ENCODE measurements at places on chromosomes 11 and 22. TPM values are rescaled to one million over a fixed set of nuclear protein-coding genes. Genes with fewer than 3 reads are reported as not detected.

DNA sequence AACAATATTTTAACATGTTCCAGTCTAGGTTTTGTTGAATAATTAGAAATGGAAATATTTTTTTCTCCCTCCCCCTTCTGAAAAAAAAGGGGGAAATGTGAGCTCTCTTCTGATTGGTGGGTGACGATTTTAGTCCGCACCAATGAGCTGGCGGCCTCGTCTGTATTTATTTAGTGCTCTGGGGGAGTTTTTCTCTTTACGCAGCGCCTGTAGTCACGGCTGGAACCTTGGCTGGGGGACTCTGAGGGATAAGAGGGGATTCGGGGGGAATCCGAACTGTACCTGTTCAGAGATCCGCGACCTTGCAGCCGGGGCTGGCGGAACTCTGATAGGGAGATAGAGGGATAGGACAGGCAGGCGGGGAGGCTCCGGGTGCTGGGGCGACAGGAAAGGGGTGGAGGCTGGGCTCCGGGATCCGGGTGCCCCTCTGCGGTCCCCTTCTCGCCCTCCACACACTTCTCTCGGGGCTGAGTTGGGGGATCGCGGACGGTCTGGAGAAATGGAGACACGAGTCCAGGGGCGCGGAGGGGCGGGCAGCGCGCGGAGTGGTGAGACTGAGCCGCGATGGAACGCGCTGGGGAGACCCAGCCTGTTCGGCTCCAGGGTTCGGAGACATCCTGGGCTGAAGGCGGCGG, 99.7 kb upstream of the HSD17B12 start:
- H3K4me1 ChIP-seq, result peaks cover 58% of the 10 kb centered on the region
- peak overlapping the region; percentile 45 for H3K4me3 ChIP-seq
- no peaks in the 10 kb centered on the region for H3K36me3 ChIP-seq
- H3K27ac ChIP-seq, result no peak overlapping the region
- H3K27me3 ChIP-seq, result peaks cover 82% of the 10 kb centered on the region

DNA sequence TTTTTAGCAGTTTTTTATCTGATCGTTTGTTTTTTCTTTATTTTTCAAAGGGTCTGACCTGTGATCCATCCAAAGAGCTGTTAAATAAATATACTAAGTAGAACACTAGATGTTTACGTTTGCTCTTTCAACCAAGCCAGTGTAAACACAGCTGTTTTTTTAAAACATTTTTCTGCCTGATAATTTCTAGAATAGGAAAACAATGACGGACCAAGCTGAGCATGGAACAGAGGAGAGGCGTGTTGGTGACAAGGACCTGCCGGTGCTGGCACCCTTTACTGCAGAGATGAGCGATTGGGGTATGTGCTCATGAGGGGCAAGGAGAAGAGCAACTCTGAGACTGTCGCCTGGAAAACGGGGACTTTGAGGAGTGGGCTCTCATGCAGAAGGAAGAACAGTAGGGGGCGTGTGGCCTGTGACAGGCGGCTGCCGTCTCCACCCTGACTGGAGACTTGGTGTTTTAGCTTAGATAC, 28.6 kb upstream of the PANX2 start:
- no peaks in the 10 kb centered on the region for H3K27me3 ChIP-seq
- H3K36me3 ChIP-seq, result no peaks in the 10 kb centered on the region
- H3K27ac ChIP-seq, result no peak overlapping the region
- H3K4me3 ChIP-seq, result no peak overlapping the region

GRCh38 chr11:12045914-12046635, 37.6 kb upstream of the DKK3 start:
- H3K36me3 ChIP-seq, result no peaks in the 10 kb centered on the region
- peaks cover 29% of the 10 kb centered on the region for H3K4me1 ChIP-seq
- DNase-seq, result no peak
- no peak overlapping the region for H3K27ac ChIP-seq

DNA sequence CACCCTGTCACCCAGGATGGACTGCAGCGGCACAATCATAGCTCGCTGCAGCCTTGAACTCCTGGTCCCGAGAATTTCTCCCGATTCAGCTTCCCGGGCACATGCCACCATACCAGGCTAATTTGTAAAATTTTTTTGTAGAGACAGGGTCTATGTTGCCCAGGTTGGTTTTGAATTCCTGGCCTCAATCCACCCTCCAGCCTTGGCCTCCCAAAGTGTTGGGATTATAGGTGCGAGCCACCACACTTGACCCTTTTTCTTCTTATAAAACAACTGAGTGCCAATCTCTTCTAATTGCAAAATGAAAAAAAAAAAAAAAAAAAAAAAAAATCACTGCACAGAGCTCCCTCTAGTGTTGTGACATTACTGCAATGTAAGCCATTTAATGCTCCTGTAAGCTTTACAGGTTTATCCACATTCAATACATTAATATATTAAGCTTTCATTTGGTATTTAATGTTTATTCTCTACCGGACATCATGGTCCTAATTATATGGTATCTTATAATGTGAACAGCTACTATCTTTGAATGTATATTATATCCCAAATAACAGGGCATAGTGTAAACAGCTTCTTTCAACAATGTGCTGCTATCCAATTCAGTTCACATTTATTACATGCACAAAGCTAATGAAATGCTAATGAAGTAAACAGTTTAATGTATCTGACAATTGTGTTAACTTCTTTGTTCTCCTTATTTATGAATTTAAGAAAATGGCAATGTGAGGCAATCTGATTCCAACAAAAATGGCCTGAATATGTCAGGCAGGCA, 44.6 kb downstream of the COPB1 start:
- no peaks in the 10 kb centered on the region for H3K27me3 ChIP-seq
- no peaks in the 10 kb centered on the region for H3K4me1 ChIP-seq
- peak; percentile 19 for DNase-seq
- H3K4me3 ChIP-seq, result no peak overlapping the region
- no peak overlapping the region for H3K27ac ChIP-seq

GRCh38 chr11:93169950-93170561, 27.7 kb downstream of the SLC36A4 start:
- DNase-seq, result no peak
- H3K4me1 ChIP-seq, result no peaks in the 10 kb centered on the region
- H3K36me3 ChIP-seq, result no peaks in the 10 kb centered on the region
- H3K27ac ChIP-seq, result no peak overlapping the region

- no peak overlapping the region for H3K27ac ChIP-seq
- H3K4me3 ChIP-seq, result no peak overlapping the region
- H3K27me3 ChIP-seq, result no peaks in the 10 kb centered on the region
- DNase-seq, result no peak
- peaks cover 9% of the 10 kb centered on the region for H3K36me3 ChIP-seq
These were observed 61.4 kb downstream of the C11orf58 start for GRCh38 chr11:16799890-16800289.

GRCh38 chr11:7924536-7924935, 6.5 kb downstream of the OR10A6 start:
- no peaks in the 10 kb centered on the region for H3K4me1 ChIP-seq
- no peak overlapping the region for H3K4me3 ChIP-seq
- H3K27ac ChIP-seq, result no peak overlapping the region
- no peak for DNase-seq

DNA sequence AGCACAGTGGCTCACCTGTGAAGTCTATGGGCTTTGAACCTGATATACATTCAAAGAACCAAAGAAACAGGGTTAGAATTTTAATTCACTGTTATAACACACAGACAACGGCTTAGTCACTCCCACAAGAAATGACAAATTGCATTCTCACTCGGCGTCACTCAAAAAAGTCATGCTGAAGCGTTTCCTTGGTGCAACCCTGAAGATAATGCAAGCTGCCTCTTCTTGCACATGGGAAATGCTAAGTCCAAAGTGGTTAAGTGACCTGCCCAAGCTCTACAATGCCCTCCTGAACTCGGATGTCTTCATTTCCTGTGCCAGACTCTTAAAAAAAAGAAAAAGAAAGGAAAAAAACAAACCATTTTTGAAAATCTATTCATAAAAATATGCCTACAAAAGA, 10.0 kb downstream of the LGR4 start:
- H3K4me1 ChIP-seq, result peaks cover 10% of the 10 kb centered on the region
- DNase-seq, result no peak
- no peaks in the 10 kb centered on the region for H3K36me3 ChIP-seq
- H3K27ac ChIP-seq, result no peak overlapping the region
- no peaks in the 10 kb centered on the region for H3K27me3 ChIP-seq

DNA sequence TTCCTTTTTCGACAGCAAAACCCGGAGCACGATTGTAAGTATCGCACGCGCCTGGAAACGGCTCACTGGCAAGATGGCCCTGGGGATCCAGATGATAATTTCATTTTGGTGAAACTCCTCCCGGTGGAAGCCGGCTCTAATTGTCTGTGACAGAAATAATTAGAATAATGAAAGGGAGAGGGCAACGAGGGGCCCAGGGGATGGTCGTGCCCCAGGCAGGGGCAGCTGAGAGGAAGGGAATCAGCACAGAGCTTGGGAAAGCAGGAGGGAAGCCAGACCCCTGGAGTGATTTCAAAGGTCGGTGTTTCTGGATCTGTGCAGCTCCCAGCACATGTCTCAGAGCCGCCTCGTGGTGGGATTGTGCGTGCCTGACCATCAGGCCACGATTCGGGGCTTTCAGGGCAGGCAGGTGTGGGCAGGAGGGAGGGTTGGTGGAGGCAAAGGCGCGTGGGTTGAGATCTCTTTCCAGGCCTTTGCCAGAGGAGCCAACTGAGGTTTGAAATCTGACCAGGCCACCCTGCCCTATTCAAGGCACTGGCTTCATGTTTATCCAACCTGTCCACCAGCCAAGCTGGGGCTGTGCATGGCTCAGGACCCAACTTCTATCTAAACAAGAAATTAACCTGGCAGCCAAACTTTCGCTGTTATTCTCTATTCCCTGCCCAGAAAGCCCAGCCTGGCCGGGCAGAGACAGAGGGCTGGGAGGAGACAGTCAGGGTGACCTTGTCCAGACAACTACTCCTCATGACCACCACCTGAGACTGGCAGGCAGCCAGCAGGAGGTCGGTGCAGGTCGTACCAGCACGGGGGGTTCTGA, 27.8 kb downstream of the ANO1 start:
- H3K4me3 ChIP-seq, result no peak overlapping the region
- peaks cover 59% of the 10 kb centered on the region for H3K4me1 ChIP-seq
- no peak overlapping the region for H3K27ac ChIP-seq

DNA sequence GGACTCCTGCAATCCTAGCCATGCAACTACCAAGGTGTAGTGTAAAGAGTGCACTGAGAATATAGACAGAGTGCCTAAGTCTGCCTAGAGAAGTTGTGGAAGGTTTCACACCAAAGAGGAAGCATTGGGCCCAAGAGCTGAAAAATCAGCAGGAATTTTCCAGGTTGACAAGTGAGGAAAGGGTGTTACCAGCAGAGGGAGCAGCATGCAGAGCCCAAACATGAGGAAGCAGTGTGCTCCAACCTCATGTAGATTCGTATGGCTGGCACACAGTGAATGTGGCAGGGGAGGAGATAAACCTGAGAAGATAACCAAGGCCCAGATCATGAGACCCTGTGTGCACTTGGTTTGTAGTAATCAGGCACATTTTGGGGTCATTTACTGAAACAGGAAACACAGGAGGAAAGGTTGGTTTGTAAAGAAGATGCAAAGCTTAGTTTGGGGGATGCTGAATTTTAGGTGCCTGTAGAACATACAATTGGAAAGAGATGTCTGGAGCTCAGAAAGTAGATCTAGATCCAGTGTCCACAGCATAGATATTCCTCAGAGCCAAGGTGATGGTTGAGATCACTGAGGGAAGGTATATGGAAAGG, 1.7 kb downstream of the HPX start:
- H3K4me1 ChIP-seq, result no peaks in the 10 kb centered on the region
- no peak overlapping the region for H3K27ac ChIP-seq
- H3K4me3 ChIP-seq, result no peak overlapping the region

SMDT1 gene
- 31.8 TPM for total RNA-seq

SLCO2B1 gene
- total RNA-seq, result 25.4 TPM

OR8G1 gene
- total RNA-seq, result not detected
